ENCODE measurements at places on chromosomes 12 and 14.

DNA sequence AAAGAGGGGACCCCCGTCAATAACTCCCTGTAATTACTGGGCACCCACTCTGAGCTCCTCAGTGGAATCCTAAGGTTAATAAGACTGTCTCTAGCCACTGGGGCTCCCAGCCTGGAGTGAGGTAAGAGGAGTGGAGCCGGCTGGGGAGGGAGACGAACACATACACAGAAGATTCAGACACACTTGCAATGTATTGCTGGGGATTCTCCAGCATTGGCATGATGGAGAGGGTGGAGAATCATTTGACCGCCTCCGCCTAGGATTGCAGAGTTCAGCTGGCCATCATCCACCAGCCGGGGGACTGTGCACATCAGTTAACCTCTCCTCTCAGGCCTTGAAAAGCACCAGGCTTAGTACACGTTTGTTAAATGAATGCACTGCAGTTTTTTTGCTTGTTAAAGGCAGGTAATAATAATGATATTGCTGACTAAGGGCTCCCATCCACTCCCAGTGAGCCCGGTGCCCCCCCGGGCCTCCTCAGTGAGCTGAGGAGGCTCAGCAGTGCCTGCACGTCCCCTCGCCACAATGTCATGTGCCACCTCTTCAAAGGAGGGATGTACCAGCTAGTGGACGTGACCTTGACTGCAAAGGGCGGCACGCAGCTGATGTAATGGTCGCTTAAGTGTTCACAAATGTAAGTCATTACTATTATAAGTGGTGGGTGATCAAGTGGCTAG is 20.3 kb upstream of the FAIM2 start:
- no peak for DNase-seq

- no peak for DNase-seq
Observed at GRCh38 chr12:51546097-51546496, 44.9 kb upstream of the SCN8A start.

DNA sequence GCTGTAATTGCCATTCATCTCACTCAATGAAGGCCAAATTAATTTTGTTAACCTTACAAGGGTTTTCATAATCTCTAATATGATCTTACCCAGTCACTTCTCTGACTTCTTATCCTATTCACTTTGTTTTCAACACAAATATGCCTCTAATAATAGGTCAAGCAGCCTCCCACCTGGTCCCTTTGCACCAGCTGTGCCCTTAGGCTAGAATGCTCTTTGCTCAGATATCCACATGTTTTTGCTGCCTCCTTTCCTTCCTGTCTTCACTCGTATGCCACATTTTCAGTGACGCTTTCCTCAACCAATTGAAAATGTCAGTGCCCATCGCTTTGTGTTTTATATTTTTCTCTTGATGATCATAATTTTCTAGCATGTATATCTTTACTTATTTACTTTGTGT is 106.4 kb upstream of the SYT10 start:
- no peak for DNase-seq

DNA sequence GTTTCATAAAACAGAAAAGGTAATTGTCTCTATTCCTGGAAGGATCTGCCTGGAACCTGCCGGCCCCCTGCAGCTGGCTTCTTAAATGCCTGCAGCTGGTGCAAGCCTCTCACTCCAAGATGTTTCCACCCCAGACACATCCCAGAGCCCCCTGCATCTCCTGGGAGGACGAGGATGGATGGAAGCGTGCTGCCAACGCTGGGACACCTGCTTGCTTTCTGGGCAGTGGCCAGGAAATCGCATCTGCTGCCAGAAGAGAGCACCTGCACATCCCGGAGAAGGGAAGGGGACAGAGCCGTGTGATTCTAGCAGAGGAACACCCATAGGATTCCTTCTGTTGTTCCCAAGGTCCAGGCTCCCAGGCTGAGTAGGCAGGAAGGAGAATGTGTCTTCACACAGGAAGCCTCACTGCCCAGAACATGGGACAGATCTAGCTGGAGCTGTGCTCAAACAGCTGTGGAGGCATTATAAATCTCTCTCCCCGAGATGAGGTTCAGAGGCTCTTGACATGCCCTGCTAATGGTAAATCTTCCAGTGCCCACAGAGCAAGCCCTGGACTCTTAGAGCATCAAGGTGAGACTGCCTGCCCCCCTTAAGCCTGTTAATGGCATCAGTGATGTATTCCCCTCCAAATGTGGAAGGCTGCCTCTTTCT is 138.8 kb upstream of the MAP1LC3B2 start:
- DNase-seq: no peak

GRCh38 chr12:1195513-1195912 is 204.5 kb downstream of the ERC1 start:
- DNase-seq: no peak

- DNase-seq: no peak
Observed at GRCh38 chr14:89688507-89689211, 265.9 kb downstream of the EFCAB11 start.

GRCh38 chr12:127893895-127894609 is 372.9 kb upstream of the TMEM132C start:
- peak; percentile 2 for DNase-seq

- peak; percentile 81 for DNase-seq
Observed at GRCh38 chr14:90235179-90235976, 21.0 kb upstream of the PSMC1 start.

GRCh38 chr12:104136577-104136976 is 1.4 kb downstream of the NFYB start:
- no peak for DNase-seq

DNA sequence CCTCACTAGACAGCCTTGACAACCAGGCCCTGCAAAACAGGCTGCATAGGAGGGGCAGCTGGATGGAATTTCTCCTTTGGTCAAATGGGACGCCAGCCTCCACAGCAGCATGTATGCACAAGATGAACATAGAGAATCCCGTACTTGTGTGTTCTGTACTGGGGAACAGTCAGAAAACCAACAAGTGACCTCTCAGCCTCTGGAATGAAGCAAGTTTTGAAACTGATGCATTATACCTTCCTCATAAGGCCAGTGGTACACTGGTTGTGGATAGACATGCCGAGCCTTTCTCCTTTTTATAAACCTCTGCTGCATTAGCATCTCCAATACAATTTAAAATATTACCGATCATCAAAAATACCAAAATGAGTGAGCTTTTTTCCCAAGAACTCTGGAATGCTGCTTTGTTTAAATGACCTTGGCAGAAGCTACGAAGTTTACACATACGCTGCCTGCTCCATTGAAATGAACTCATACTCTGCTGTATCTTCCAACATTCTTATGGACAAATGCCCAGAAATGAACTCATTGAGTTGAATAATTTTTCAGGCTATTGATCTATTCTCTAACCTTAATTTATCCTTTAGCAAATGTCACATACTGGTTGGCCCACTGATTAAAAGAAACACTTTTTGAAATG is 47.6 kb upstream of the FERMT2 start:
- DNase-seq: no peak

DNA sequence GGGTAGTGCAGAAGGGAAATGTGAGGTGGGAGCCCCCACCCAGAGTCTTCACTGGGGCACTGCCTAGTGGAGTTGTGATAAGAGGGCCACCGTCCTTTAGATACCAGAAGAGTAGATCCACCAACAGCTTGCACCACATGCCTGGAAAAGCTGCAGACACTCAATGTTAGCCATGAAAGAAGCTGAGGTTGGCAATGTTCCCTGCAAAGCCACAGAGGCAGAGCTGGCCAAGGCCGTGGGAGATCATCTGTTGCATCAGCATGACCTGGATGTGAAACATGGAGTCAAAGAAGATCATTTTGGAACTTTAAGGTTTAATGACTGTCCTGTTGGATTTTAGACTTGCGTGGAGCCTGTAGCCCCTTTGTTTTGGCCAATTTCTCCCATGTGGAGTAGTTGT is 468.4 kb upstream of the FOXG1 start:
- DNase-seq: no peak

DNA sequence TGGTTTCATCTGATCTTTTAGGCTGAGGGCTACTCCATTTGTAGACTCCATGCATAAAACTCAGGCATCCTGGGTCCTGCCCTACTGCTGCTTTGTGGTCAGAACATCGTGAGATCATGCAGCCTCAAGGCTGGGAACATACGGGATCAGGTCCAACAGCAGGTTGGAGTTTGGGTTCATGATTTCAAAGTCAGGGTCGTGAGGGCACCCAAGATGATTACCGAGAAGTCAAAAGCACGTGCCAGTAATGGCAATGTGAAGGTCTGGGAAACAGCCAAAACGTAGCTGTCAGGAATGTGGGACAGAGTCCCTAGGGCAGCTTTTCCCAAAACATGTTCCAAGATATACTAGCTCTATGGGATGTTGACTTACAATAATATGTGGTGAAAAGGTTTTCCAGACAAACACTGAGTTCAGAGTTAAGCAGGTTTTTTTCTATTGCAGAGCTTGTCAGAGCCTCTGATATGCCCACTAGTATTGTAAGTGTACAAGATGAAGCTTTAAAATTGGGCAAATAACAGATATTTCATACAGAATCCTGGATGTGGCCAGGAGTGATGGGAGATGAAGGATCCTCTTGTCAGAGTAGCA is 130.3 kb upstream of the DNM1L start:
- no peak for DNase-seq

GRCh38 chr14:104845834-104846441 is 19.1 kb upstream of the CEP170B start:
- DNase-seq: no peak

DNA sequence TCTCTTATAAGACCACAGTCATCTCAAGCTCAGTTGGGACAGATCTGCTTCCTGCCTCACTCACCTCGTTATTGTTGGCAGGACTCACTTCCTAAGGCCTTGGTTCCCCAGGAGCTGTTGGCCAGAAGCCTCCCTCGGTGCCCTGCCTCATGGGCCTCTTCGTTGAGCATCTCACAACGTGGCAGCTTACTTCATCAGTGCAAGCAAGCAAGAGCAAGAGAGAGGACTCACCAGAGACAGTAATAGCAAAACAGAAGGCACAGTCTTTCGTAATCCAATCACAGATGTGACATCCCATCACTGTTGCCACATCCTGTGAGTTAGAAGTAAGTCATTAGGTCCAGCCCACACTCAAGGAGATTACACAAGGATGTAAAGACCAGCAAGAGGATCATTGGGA is 5.1 kb upstream of the NUMB start:
- peak; percentile 57 for DNase-seq

- DNase-seq: no peak
Observed at GRCh38 chr12:106080041-106080790, 58.5 kb downstream of the NUAK1 start.

DNA sequence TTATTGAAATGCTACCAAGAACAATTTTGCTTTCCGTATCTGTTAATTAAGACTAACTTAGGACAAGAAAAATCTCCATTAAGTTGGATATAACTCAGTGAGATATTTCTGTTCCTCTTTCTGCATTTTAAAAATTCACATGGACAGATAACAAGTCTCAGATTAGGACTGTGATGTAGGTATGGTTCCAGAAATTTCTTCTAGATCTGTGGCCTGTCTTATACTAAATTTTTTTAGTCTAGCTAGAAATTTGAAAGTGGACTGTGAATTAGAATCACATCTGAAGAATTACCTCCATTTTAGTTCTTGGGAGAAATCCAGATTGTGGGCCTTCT is 41.6 kb downstream of the USP15 start:
- DNase-seq: no peak

GRCh38 chr12:133235401-133236112 is at the start of gene ANHX:
TSS of gene ANHX (minus strand) at chr12:133235877. CDS start at chr12:133234356, 1,521 bp downstream.
- DNase-seq: no peak

Measured in erythroblast (primary cell).